Left lung (tissue), 14 donors: ENCODE measurements at places on chromosomes 13 and 19. TPM values are rescaled to one million over a fixed set of nuclear protein-coding genes. Genes with fewer than 3 reads are reported as not detected.
A peak's percentile ranks its signal among the peaks of the same experiment; 100 is the strongest.

DNA sequence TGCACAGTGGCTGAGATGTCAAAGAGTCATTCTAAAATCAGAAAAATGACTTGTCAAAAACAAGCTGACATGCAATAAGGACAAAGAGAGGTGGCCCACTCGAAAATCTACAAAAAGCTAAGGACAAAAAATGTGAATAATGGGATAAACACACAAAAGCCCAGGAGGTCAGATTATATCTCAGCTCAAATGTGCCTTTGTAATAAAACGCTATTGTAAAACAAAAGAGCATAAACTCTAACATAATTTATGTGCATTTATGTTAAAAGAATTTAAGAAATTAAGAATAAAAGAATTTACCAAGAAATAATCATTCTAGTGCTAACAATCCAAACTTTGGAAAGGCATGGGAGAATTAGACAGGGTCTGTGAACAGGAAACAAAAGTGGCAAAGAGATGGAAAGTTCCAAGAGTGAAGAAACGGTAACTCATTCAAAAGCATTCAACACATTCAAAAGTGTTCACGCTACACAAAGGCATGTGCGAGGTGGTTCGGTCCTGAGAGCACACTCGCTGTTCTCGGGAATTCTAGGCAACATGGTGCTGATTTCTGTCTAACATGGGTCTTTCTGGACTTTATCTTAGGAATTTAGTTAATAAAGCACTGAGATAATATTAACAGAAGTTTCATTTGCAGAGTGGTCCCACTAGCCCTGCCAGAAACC, 197.7 kb downstream of the KATNAL1 start:
- no peak for DNase-seq

DNA sequence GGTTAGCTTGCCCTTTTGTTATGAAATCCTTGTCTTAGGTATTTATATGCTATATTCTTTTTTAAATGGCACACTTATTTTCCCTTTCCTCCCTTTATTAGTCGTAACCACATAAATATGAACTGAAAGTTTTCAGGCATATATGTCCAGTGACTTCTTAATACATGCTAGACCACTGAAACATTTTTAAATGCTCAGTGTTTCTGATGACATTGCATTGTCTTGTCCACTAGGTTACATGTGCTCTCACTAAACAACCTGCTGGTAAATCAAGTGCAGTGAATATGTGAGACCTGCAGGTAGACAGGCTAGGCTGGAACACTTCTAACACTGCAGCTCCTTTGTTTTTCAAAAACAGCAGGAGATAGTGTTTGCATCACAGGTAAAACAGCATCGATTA, 332.6 kb upstream of the DACH1 start:
- no peak for DNase-seq

GRCh38 chr13:60433505-60433904, 36.5 kb downstream of the TDRD3 start:
- DNase-seq, result no peak

- DNase-seq, result no peak
Measured at GRCh38 chr13:85833921-85834320, 34.7 kb upstream of the SLITRK6 start.

- no peak for DNase-seq
Measured at GRCh38 chr19:5288347-5288739, 52.3 kb downstream of the PTPRS start.

GRCh38 chr19:6017576-6017975, 39.6 kb upstream of the RANBP3 start:
- no peak for DNase-seq

DNA sequence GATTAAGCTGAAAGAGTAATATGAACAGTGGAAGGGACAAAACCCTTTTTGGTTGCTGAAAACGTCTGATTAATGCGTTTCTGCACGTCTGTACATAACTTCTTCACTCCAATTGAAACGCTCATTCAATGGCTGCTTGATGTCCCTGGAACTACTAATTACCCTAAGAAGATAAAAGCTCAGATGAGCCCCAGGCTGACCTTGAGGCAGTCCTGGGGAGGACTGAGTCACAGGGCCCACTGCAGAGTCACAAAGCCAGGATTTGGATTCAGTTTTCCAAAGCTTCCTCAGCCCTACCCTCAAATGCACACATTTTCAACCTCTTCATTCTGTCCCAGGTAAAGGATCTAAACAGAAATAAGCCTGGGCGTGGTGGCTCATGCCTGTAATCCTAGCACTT, 75.0 kb upstream of the FLT1 start:
- no peak for DNase-seq

DNA sequence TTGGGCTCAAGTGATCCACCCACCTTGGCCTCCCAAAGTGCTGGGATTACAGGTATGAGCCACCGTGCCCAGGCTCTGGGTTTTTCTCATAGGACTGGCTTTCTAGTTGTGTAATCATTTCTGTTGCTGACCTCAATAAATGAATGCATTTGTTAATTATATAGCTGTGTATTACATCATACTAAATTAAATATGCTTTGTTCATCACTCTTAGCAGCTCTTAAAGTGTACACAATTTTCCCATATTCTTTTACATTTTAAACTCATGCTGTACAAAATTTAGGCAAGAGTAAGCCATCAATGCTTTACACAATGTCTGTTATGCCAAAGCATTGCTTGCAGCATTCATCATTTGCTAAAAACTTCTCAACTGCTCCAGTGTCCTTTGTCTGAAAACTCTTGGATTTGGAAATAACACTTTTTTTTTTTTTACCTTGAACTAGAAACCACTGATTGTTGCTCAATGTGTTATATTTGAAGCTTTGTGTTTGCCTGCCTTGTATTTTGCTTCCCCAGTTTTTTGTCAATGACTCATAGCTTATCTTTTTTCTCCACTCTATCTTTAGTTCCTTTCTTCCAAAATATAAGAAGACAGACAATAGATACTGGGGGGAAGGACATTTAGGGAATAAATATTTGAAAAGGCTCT, 31.4 kb downstream of the CCDC122 start:
- DNase-seq, result no peak

GRCh38 chr19:44689290-44690130, 9.4 kb upstream of the CEACAM16 start:
- peak; percentile 81 for DNase-seq

- no peak for DNase-seq
Measured at GRCh38 chr19:49336482-49337266, 1.5 kb downstream of the CD37 start.

DNA sequence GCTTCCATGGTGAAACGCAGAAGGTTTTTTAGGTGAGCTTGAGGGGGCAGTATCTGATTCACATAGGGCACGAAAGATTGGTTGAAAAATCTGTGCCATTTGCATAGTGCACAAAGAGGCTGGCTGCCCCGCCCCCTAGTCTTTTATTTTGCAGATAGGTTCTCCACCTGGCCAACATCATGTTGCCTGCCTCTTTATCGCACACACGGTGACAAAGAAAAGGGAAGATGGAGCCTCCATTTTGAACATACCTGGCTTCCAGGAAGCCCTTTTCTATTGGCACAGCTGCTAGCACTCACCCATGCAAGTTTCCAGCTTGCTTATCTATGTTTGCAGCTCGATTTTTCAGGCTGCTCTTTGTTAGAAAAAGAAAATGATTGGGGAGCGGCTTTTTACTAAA, 316.2 kb upstream of the KLHL1 start:
- DNase-seq, result no peak

DNA sequence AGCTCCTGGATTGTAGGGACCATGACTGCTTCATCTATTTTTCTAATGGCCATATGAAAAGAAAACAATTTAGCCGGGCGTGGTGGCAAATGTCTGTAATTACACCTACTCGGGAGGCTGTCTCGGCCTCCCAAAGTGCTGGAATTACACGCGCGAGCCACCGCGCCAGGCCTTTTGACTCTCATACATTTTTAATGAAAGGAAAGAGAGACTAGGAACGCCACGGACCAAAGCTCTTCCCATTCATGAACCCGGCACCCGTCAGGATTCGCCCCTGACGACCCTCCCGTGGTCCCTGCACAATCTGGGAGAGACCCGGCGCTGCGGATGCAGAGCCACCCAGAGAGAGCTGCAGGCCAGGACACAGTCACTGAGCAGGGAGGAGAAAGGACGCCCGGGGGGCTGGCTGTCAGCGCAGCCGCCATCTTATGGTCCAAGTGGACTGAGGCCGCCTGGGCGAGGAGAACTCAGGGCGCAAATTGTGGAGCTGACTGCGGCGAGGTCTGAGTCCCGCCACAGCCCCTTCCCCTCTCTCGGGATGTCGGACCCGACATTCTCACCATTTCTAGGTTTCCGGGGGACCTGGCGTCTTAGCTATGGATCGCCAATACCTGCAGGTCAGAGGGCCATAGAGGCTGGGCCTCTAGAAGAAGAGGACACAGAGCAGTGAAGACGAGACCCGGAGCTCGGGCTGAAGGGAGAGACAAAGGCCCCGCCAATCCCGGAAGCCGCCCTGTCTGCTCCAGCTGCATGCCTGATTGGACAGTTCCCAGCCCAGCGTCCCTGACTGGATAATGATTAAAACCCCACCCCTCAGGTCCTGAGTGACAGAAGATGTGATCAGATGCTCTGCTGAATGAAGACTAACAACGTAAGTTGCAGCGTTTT, at the start of gene ZNF681:
TSS of gene ZNF681 (minus strand) at position 705 of the 888 bp plus-strand sequence. CDS start at position 563, 142 bp downstream.
- DNase-seq, result peak; percentile 90

DNA sequence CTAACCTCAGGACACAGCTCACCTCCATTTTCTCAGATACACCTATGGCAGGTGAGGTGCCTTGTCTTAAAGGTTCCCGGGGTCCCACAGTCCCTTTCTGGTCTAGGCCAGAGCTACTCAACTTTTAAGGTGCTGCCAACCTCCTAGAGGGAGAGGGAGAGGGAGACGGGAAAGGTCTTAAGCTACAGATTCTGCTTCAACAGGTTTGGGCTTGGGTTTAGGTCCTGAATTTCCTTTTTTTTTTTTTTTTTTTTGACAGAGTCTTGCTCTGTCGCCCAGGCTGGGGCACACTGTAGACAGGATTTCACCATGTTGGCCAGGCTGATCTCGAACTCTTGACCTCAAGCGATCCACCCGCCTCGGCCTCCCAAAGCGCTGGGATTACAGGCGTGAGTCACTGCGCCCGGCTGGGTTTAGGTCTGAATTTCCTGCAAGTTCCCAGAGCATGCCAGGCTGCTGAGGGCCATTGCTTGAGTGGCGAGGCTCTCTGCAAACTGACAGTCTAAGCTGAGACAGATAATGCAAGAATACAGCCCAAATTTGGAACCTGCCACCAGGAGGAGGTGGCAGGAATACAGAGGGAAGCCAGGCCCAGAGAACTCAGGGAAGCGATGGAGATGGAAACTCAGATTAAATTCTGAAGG, 7.8 kb upstream of the SYCN start:
- no peak for DNase-seq

DNA sequence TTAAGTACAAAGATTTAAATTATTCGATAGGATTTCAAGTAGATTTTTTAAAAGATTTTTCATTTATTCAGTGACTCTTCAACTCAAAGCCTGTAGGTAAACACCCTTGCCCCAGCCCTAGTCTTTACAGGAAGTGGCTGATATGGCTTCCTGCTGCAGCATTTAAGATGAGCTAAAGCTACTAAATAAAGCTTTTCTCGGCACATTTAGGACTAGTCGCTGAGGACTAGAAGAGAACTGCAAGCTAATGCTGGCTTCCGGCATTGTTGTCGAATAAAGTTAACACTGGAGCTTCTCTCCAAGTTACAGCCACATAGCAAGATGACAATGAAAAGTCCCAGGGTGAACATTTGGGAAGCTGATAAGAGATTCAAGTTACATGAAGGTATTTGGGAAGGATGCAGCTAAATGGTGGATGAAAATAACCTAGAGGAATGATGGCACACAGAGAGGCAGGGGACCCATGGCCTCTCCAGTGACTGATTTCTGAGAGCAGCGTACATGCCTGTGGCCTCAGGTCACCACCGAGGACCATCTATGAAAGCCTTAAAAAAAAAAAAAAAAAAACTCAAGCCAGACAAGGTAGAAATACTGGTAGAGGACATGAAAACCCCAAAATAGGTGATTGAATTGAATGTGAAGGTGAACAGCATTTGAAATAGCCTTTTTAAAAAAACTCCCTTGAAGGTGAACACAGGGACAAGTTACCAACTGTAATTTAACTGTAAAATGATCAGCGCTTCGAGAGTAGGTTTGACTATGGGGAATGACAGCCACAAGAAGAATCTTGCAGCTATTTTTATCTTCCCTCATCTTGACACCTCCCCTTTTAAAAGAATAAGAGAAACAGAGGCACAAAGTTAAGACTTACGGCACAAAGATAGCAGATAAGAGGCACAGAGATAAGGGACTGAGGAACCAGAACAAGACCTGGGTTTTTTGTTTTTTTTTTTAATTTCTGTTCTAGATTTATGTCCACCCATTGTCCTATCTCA, 155.4 kb downstream of the DCT start:
- DNase-seq, result no peak

GRCh38 chr13:86992251-86992650, 678.9 kb upstream of the SLITRK5 start:
- DNase-seq, result no peak

The CDC42EP5 gene
- total RNA-seq, result 29.8 TPM

The GGACT gene
- 6.3 TPM for total RNA-seq

The RINL gene
- 8.6 TPM for total RNA-seq

The CLASRP gene
- total RNA-seq, result 77.5 TPM

The PTH2 gene
- total RNA-seq, result not detected

The SPIB gene
- 0.34 TPM for total RNA-seq

The KLC3 gene
- 0.73 TPM for total RNA-seq

The JAK3 gene
- 35.9 TPM for total RNA-seq

The CGB1 gene
- total RNA-seq, result not detected

The COX7A1 gene
- 47.1 TPM for total RNA-seq

The FPR1 gene
- 20.0 TPM for total RNA-seq
